Eye (tissue), 1 donor: ENCODE measurements at places on chromosomes 13 and 19.
A peak's percentile ranks its signal among the peaks of the same experiment; 100 is the strongest.

DNA sequence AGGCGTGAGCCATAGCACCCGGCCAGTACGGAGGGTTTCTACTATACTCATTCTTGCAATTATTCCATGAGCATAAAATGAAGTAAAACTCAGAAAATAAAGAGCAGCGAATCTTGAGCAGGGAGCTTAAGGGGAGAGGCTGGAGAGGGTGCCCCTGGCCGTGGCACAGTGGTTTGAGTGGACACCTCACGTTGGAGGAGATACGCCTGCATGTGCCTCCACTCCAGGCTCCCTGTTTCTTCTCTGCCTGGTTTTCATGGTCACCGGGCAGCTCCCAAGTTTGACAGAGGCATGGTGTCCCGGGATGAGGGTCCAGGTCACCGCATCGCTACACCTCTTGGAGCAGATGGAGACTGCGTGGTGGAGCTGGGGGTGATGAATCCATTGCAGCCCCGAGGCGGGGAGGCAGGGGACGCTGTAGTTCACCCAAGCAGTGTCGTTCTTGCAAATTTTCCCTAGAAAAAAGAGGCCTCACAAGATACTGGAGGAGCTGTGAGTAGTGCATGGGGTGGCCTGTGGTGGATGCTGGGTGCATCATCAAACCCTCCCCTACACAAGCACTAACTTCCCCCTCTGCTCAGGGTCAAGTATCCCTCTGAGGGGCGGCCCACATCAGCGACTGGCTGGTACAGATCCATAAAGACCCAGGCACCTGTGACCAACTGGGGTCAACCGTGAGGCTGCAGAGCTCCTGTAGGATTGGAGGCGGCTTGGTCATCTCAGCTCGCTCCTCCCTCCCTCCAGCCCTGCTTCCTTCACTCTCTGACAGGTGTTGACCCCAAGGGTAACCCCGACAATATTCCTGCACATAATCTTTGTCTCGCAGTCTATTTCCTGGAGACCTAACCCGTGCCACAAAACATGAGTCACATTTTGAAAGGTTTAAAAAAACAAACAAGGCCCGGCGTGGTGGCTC is 3.6 kb upstream of the MIER2 start:
- DNase-seq = no peak

- DNase-seq = peak; percentile 57
These were observed 211.3 kb downstream of the PCCA start for GRCh38 chr13:100300243-100300642.

GRCh38 chr13:29855784-29856183 is 5.4 kb upstream of the UBL3 start:
- DNase-seq = no peak

DNA sequence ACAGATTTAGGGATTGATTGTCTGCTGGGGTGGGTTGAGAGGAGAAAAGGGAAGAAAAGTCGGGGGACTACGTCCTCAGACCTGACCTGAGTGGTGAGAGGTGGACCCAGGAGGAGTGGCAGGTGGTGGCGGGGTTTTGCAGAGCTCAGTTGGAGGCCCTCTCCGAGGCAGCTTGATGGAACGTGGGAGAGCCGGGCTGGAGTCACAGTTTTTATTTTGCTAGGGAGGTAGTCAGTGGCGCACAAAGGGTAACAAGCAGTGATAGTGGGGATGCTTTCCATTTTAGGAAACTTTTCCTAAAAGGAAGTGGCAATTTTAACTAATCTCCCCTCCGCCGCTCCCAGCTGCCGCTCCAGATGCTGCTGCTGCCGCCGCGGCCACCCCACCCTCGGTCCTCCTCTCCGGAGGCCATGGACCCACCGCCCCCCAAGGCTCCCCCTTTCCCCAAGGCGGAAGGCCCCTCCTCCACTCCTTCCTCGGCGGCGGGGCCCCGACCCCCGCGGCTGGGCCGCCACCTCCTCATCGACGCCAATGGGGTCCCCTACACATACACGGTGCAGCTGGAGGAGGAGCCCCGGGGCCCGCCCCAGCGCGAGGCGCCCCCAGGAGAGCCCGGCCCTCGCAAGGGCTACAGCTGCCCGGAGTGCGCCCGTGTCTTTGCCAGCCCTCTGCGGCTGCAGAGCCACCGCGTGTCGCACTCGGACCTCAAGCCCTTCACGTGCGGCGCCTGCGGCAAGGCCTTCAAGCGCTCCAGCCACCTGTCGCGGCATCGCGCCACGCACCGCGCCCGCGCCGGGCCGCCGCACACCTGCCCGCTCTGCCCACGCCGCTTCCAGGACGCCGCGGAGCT is 1.1 kb upstream of the ZNF581 start:
- peak; percentile 23 for DNase-seq

DNA sequence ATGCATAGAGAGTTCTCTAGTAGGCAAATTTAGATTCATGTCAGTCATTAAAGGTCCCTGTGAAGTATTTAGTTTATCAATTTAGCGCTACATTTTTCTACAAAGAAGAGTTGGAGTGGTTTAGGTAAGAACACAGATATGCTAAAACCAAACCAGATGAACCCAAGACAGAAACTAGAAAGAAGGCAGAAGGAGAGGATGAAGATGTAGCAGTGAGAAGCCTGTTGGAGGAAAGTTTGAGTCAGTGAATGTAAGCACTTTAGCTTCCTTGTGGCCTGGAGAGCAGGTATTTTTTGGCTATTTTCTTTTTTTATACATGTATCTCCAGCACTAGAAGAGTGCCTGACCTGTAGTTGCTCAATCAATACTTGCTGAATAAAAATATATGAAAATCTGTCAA is 223.7 kb downstream of the KCNRG start:
- DNase-seq = no peak

GRCh38 chr19:49681830-49682229 is 4.8 kb downstream of the PRMT1 start:
- DNase-seq = no peak

DNA sequence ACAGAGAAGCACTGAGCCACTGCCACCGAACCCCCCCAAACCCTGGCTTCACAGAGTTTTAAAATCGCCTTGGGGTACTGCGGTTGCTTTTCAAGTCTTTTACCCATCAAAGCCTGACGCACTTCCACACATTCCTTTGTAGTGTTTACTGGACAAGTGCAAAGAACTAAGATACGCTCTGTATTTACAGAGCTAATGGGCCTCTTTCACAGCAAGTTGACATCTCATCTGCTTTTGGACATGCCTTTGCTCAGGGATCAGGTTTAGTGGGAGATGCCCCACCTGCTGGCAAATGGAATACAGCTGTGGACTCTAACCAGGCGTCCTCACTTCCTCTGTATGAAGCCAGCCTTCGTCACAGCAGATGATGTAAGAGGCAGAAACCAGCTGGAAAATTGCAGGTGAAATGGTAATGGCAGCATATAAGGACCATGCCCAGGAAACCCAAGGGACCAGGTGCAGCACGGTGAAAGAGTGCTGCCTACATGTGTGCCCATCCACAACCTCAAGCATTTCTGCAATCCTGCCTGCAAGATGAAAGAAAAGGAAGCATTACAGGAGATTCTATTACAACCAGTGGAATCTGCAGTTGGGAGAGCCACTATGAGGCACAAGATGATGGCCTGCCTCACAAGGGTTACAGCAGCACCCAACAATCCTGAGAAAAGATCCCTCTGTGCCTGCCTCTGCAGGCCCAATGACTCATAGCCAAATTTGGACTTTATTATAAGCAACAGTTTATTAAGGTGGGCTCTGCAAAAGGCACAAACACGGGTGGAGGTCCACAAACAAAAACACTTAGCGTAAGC is 34.7 kb downstream of the BRD4 start:
- no peak for DNase-seq

DNA sequence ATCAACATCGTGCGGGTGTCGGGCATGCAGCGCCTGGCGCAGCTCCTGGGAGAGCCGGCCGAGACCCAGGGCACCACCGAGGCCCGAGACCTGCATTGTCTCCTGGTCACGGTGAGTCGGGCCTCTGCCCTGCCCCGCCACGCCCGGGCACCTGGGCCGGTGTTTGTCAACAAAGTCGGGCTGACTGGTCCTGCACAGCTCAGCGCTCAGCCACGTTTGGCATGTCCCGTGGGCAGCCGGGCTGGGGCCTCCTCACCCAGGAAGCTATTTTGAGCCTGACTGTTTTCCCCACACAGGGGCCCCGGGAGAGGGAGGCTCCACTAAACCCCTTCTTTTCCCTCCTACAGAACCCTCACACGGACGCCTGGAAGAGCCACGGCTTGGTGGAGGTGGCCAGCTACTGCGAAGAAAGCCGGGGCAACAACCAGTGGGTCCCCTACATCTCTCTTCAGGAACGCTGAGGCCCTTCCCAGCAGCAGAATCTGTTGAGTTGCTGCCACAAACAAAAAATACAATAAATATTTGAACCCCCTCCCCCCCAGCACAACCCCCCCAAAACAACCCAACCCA is 1.3 kb downstream of the GADD45B start:
- peak; percentile 53 for DNase-seq

GRCh38 chr19:7130043-7130442 is 60.5 kb downstream of the ZNF557 start:
- no peak for DNase-seq

- DNase-seq = no peak
These were observed 400.8 kb upstream of the ATXN8OS start for GRCh38 chr13:69706807-69707206.

DNA sequence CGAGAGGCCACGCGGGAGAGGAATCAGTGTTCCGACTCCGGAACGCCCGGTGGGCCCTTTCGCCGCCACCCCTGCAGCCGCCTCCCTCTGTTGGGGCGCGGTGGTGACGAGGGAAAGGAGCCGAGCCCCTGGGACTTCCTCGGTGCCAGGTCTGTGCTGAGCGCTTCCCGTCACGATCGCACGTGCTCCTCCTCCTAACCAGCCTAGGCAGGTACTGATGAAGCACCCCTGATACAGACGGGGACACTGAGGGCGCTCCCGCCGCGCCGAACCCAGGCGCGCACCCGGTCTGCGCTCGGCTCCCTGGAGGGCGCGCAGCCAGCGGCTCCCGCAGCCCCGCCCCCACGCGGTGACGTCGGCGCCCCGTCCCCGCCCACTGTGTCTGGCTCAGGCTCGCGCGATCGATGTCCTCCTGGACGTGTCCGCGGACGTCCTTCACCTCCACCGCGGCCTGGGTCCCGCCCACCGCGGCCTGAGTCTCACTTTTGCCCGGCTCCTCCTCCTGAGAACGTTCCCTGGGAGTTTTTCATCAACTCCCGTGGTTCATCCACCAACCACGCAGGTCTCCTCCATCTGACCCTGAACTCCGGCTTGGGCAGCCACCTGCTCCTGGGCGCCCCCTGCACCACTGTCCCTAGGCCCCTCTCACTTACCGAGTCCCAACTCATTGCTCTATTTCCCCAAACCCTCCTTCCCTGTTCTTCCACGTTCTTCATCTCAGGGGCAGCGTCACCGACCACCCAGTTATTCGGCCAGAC is 2.6 kb upstream of the KLK15 start:
- peak; percentile 91 for DNase-seq

DNA sequence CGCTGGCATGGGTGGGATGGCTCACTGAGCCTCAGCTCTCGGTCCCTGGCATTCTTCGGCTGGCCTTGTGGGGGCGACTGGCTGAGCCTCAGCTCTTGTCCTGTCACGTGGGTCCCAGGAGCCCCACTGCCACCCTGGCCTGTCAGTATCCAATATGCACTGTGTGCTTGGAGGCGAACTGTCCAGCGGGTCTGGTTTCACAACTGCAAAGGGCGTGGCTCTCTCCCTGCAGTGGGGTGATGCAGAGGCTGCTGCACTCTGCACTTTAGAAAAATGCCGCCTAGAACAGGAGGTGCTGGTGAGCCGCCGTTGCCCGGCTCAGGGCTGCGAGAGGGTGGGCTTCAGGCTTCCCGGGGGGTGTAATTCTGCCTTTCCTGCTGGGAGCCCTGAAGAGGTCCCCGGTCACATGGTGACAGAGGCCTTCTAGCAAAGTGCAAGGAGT is 17.0 kb upstream of the TMEM255B start:
- DNase-seq = peak; percentile 78

GRCh38 chr19:16139752-16140151 is 3.7 kb upstream of the HSH2D start:
- no peak for DNase-seq

- no peak for DNase-seq
These were observed 90.8 kb downstream of the IPO5 start for GRCh38 chr13:98044301-98044700.

DNA sequence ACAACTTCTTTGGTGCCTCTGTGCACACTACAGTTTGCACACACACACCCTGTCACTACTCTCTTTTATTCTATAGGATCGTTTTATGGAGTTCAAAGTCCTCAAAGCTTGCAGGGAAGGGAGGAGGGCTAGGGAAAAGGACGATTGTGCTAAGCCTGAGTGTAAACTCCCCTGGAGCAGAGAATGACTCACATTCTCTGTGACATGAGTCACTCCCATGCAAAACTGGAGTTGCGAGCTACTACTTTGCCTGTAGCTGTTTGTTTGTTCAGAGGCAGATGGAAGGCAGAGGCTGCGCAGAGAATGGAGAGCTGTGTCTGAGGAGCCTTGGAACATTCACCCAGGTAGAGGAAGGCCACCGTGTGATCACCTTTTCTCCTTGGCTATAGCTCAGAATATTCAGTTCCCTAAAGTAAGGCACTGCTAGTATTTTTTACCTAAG is 80.5 kb upstream of the MBNL2 start:
- DNase-seq = peak; percentile 70

GRCh38 chr19:2848616-2849015 is 7.3 kb downstream of the ZNF555 start:
- DNase-seq = peak; percentile 30

DNA sequence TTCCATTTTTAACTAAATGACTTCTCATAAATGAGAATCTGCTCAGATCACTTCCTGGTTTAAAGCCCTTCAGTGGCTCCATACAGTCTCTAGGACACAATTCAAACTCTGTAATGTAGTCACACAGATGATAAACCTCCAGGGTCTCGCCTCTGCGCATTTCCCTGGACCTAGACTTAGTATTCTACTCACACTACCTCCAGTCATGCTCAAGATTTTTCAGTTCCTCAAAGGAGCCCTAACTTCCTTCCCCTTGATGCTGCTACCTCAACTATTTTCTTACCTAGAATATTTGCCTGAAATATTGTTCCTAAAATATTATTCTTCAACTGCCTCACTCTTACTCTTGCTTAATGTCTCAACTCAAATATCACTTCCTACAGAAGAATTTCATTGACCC is 86.7 kb upstream of the TPP2 start:
- DNase-seq = no peak

GRCh38 chr19:45468159-45468651 is 409 bp downstream of the FOSB start:
- no peak for DNase-seq

GRCh38 chr13:89862011-89862690 is 1485.3 kb upstream of the MIR17HG start:
- DNase-seq = no peak

DNA sequence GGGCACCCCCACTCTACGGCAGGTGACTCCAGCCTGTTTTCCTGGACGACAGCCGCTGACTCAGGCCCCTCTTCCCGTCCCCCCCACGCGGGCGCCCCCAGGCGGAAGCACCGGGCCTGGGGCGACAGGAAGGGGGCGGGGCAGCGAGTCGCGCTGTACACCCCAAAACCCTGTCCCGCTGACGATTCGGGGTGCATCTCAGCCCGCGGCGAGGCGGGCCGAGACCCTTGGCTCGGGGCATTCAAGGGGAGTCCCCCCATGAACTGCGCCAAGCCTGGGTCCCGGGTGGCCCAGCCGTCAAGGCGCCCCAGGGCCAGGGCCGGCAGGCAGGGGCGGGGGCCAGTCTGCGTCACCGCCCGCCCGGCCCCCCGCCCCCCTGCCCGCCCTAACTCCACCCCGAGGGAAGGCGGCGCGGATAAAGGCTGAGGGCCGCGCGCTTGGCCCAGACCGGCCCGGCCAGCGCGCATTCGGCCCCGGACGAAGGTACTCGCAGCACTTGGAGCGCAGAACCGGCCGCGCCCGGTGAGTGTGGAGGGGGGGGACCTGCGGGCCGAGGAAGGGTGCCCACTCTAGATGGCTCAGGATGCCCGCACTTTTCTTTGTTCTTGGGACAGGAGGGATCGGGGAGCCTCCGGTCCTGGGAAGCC is at the start of gene MIDN:
MIDN (plus strand) TSS at position 445 of the 647 bp plus-strand sequence. CDS start 1,714 bp downstream, outside the sequence.
- DNase-seq = peak; percentile 93

GRCh38 chr19:30036154-30037129 is 94.4 kb downstream of the URI1 start:
- peak; percentile 44 for DNase-seq
